NCI-H1436 treated with DMSO at 0.1 percent for 48 hours (cell line): ENCODE measurements at places on chromosomes 3 and 15.

GRCh38 chr15:49908236-49908932, 210.6 kb downstream of the ATP8B4 start:
- no peak for DNase-seq

DNA sequence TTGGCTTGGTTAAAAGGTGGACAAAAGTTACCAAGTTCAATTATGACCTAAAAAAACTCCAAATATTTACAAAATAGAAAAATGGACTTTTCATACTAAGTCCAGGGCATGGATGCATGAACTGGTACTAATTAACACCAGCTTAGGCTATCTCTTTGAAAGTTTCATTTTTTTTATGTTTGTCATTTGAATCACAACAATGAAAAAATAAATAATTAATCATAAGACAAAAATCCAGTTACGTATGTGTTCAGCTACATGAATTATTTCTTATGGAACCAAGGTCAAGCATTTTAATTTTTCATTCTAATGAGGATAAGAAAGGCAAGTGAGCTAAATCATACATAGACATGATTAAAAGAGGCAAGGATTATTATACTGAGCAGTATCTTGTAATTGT, 23.7 kb upstream of the STRIT1 start:
- DNase-seq: no peak

- DNase-seq: no peak
Observed at GRCh38 chr3:125406070-125406469, 30.9 kb upstream of the ZNF148 start.

DNA sequence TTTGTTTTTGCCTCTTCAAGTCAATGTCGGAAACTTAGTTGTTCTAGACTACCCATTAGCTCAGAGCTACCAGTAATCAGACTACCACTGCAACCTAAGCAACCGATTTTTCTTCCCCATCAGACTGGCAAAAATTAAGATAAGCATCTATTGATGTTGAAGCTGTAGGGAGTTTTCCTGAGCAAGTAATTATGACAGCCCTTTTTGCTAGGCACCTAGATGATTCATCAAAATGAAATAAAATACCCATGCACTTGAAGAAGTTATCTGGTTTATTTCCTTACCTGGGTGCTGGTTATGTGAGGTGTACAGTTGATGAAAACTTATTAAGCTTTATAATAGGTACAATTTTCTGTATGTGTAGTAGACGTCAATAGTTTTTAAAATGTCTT, 554 bp upstream of the COMMD4 start:
- no peak for DNase-seq

GRCh38 chr15:68471541-68471940, 39.6 kb upstream of the ITGA11 start:
- DNase-seq: no peak

- DNase-seq: no peak
Observed at GRCh38 chr3:62975566-62975965, 100.3 kb upstream of the CADPS start.

DNA sequence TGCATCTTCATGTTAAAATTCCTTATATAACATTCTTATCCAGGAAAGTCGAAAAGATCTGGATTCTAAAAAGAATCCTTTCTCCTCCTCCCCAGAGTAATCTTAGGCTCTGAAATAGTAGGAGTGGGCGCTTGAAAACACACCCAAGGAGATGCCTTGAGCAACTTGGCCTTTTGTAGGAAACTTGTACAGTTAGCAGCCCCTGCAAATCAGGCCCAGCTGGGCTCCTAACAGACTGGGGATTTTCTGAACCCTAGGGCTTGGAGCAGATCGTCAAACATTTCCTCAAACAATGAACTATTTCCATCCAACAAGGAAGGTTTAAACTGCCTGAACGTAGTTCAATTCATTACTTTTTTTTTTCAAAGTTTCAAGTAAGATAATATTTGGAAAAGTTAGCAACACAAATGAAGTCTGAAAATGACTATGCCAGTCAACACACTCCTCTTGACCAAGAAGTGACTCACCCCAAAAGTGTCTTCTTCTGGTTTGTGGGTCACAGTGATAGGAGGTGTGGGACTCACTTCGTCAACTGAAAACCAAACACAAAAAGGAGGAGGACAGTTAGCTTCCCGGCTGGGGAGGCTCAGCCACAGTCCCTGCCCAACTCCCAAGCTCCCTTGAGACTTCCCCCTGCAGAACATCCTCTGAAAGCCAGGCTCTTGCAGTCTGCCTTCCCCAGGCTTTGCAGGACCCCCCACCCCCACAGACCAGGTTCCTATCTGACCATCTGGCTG, 129.7 kb downstream of the NTRK3 start:
- DNase-seq: no peak

DNA sequence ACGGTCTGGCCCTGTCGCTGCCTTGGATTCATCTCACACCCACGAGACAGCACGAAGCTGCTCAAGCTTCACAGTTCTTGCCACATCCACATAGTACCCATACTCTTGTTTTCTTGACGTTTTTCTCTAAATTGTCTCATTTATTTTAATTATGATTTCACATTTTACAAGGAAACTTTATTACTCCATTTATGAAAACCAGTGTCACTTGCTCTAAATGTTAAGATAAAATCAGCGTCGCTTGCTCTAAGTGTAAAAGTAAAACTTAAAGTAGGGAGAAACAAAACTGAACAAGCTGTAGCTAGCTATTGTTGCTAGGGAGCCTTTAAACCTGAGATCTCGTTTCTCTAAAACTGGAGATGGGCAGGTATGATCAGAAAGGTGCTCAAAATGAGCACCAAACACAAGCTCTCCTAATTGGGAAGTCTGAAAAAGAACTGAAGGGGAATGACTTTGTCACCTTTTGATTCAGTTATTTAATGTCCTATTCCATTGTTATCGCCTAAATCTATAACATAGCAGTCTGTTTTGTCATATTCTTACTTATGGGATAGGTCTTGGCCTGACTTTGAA, 680 bp downstream of the IFT122 start:
- no peak for DNase-seq

DNA sequence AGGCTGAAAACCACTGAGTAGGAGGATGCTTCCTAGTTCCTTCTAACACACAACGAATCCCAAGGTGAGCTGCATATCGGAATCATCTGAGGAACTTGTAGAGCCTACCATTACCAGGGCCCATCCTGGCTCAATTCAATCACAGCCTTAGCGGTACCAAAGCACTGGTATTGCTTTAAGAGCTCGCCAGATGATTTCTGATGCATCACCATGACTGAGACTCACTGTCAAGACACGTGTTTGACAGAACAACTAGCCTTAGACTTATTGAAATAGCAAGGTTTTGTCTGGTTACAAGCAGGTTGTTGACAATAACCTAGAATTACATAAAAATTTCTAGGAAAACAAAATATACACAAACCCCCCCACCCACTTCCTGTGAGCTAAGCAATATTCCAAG, 68.5 kb downstream of the CBLB start:
- DNase-seq: no peak

GRCh38 chr15:28978661-28979060, 92.9 kb downstream of the APBA2 start:
- no peak for DNase-seq

- no peak for DNase-seq
Observed at GRCh38 chr3:115617591-115617990, 5.7 kb upstream of the GAP43 start.

DNA sequence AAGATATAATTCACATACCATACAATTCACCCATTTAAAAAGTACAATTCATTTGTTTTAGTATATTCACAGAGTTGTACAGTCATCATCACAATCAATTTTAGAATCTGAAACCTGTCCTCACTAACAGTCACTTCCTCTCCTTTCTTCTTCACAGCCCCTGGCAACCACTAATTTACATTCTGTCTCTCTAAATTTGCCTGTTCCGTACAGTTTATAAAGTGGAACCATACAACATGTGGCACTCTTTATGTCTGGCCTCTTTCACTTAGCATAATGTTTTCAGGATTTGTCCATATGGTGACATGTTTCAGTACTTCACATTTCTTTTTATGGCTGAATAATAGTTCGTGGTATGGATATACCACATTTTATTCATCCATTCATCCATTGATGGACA, 22.7 kb downstream of the ERICH6 start:
- DNase-seq: no peak

DNA sequence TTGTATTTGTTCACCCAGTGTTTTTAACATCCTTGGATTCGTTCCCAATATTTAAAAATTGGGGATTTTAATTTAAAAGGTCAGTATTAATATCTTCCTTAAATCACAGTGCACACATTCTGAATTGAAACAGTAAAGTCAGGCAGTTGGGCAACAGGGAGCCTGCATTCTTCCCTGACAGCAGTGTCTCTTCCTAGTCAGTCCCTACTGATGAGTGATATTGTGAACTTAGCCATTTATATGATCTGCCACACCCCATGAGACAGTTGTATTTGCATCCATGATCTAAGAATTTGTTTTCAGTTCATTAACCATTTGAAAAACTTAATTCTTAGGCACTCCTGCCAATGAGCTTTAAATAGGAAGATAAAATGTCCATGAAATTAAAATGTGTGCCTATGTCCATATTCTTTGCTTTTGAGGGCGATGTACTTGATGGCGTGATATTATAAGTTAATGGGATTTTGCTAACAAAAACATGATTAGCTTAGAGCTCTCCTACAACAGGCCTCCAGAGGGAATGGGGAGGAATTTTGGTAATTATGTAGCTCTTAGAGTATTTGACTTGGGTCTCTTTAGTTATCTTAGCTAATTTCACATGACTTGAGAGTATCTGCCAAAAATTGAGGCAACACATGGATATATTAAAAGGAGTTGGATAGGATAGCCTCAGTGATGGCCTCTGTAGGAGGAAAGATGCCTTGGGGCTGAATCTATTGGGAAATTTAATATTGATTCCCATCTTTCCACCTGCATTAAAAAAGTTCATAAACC, 219.3 kb downstream of the PTPRG start:
- DNase-seq: no peak

DNA sequence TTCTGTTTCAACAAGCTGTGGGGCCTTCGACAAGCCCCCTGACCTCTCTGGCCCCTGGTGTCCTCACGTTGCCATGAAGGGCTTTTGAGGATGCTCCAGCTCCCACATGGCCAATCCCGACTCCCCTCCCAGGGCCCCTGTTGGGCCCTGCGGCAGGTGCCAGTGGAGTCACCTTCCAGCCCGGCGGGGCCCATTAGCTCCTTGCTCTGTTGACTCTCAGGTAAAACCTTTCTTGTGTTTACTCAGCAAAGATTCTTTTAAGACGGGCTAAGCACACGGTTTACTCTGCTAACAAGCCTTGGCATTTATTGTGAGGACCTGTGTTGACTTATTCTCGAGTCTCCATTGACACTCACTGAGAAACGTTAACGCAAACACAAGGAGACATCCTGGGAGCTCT, 15.0 kb downstream of the RPLP1 start:
- DNase-seq: no peak

DNA sequence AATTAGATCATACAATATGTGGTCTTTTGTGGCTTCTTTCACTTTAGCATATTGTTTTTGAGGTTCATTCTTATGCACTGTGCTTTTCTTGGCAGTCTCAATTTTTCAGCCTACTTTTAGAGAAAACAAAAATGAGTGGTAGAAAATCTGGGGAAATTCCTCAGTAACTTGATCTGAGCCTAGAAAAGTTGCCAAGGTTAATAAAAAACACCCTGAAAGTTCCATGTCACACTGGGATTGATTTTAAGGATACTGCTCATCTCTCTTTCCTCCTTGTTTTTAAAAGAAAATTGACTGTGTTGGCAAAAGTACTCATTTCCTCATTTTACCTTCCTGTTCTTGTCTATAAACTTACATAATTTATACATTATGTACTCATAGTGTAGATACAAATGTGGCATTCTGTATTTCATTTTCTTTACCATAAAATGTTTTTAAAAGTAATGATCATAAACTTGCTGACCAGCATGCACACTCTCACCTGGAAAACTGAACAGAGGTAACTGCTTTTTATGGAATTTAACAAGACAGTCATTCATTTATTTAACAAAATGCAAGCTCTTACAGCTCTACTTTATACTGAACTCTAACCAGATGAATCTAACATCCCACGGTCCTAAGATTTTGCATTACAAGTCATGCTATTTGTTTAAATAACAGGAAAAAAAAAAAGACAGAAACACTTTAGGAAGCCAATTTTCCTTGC, 28.6 kb upstream of the SH3BP5 start:
- no peak for DNase-seq

DNA sequence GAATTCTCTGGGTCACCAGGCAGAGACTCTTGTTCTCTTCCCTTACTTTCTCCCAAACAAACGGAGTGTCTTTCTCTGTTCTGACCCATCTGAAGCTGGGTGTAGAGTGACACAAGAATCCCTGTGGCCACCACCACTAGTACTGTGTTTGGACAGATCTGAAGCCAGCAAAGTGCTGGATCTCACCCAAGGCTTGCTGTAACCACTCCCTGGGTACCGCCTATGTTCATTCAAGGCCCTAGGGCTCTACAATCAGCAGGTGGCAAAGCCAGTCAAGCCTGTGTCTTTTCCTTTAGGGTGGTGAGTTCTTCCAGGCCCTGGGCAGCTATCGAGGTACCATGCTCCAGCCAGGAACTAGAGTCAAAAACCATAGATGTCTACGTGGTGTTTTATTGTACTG, 149.2 kb upstream of the CTNNB1 start:
- DNase-seq: no peak

GRCh38 chr3:172279191-172279640, 169.0 kb downstream of the GHSR start:
- no peak for DNase-seq

GRCh38 chr15:81299630-81300273, 24.2 kb downstream of the STARD5 start:
- no peak for DNase-seq

DNA sequence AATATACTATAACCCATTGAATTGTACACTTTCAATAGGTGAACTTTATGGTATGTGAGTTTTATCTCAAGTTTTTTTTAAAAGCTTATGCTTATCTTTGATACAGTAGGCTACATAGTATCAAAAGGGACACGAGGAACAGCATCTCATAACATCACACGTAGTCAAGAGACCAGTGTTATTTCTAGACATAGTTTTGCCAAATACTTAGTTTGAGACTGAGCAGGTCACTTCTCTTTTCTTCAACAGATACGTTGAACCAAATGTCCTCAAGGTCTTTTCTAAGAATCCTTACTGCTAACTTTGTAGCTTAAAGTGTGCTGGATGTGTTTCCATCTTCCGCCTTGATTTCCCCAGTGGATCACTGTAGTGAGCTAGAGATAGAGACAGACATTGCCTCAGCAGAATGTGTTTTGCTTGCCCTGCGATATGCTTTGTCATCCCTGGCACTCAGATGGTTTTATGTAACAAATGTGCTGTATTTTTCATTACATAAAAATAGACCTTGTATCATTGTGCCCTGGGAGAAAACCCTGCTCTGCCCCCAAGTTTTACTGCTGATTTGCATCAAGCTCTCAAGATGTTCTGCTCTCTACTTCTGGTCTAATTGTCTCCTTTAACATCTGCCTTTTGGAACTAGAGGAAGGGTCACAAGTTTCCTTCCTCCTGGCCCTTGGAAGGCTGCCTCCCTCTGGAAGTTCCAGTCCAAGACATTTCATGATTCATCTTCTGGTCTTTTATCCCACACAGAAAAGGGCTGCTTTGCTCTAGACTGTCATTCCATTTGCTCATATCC, 426.4 kb upstream of the RGMA start:
- no peak for DNase-seq

DNA sequence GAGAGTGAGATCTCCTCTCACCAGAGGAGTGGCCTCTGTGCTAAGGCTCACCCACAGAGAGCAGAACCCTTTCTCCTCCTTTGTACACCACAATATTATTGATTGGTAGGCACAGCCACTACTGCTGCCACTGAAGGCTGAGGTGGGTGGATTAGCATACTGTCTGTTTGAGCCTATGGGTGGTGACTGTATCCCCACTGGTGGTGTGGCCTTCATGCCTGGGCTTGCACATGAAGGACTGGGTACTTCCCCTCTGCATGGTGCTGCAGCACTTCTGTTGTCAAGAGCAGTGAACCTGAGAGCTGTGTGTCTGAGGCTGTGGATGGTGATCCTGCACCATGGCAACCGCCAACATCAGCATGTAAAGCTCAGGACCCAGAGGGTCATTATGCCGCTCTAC, 35.7 kb upstream of the NECTIN3 start:
- no peak for DNase-seq
